H1 (cell line): ENCODE measurements at places on chromosomes 5 and 9.

DNA sequence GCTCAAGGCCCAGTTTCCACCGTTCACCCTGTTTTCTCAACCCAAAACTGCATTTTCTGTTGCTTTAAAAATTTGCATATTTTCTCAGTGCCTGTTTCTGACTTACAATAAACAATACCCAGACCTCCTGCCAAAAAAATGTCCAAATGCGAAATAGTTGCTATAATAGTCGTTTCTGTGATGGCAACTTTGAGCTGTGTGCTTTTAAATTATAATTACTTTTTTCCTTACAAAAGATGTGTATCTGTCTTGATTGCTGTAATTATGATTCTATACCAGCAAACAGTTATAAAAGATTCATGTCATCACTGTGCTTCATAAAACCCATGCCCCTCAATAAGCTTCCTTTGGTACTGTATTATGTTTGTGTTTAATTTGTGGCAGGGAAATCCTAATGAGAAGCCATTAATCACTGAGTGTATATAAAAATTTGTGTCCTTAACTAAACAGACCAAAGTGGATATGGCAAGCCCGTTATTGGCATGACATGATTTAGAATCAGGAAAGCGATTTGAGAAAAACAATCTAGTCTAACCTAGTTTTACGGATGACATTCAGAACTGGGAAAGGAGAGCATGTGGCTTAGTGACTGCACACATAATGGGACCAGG is 5.4 kb upstream of the SLC1A3 start:
- no peak for DNase-seq

- no peak for DNase-seq
Observed at GRCh38 chr5:86786955-86787354, 169.2 kb downstream of the COX7C start.

GRCh38 chr9:26524267-26524666 is 368.3 kb downstream of the CAAP1 start:
- DNase-seq = no peak

- DNase-seq = no peak
Observed at GRCh38 chr5:36723912-36724311, 117.5 kb downstream of the SLC1A3 start.

DNA sequence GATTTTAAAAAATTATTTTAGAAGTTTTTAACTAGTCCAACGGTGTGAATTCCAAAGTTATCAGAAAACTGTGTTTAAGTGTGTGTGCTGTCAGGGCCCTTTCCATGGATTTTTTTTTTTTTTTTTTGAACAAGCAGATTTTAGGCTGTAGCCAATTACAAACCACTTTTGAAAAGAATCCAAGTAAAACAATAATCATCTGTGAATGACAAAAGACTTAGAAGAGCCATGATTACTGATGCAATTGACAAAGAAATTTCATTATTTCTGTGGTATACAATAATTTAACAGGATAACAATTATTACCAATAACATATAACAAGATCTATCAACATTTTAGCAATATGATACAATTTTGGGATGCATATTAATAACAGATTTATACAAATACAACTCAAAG is 16.2 kb upstream of the PAIP1 start:
- DNase-seq = no peak

DNA sequence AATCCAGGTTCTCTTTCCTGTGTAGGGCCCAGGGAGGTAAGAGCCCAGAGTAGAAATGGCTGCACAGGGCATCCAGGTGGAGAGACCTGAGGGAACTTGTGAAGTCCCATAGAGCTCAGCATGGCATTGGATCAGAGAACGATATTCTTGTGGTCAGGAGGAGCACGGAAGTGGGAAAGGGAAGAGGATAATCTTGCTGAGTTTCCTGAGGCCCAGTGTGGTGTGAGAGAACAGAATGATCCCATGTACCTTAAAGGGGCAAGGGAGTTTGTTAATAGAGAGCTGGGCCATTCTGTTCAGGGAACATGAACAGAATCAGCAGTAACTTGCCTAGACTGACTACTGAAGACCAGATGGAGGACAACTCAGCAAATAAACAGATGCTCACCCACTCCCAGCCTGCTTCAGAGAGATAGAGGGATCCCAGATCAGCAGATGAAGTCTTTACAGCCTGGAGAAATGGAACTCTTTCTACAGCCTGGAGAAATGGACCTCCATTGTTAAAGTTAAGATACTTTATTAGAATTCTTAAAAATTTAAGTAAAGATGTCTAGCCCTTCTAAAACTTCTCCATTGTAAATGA is 119.7 kb upstream of the ELL2 start:
- DNase-seq = no peak

GRCh38 chr9:123933440-123934212 is 3.7 kb upstream of the DENND1A start:
- DNase-seq = no peak

- DNase-seq = no peak
Observed at GRCh38 chr5:107937204-107937603, 266.5 kb upstream of the EFNA5 start.

- DNase-seq = no peak
Observed at GRCh38 chr5:170716396-170716795, 67.1 kb upstream of the GABRP start.

DNA sequence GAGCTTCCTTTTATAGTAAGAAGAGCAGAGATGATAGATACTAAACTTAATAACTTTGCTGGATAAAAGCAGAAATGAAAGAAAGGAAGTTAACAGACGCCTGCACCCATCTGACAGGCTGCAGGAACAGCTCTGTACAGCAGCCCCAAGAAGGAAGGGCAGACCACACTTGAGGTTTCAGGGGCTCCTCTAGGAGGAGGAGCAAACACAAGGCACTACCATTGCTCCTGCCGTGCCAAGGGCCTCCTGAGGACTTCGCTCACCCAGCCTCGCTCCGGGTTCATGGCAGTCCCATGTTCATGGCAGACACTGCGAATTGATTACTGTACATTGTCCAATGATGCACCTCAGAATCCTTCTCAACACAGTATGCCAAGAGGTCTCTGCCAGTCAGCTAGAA is 85.1 kb downstream of the AMBP start:
- DNase-seq = no peak

DNA sequence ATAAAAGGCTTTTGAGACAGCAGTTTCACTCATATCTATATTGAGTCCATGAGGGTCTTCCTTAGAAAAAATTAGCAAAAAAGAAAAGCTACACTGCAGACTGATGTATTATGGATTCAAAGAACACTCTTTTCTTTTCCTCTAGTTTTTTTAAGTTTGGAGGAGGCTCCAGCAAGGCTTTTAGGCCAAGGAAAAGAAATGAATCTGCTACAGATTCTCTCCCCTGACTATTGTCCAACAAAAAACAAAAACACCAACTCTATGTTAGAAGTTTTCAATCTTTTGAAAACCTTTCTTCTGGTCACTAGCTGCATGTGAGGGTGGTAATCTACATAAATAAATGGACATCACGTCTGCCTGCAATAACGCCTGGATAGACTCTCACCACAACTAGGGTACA is 310.4 kb downstream of the ARL15 start:
- no peak for DNase-seq

GRCh38 chr9:125646217-125646616 is 60.8 kb downstream of the MAPKAP1 start:
- no peak for DNase-seq

DNA sequence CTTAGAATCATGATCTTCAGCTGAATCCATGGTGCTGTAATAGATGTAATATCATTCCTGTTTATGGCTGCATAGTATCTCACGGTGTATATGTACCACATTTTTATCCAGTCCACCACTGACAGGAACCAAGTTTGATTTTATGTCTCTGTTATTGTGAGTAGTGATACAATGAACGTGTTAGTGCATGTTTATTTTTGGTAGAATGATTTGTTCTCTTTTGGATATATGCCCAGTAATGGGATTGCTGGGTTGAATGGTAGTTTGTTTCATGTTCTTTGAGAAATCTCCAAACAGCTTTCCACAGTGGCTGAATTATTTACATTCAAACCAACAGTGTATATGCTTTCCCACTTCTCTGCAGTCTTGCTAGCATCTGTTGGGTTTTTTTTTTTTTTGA is 175.1 kb upstream of the CDH10 start:
- DNase-seq = no peak

DNA sequence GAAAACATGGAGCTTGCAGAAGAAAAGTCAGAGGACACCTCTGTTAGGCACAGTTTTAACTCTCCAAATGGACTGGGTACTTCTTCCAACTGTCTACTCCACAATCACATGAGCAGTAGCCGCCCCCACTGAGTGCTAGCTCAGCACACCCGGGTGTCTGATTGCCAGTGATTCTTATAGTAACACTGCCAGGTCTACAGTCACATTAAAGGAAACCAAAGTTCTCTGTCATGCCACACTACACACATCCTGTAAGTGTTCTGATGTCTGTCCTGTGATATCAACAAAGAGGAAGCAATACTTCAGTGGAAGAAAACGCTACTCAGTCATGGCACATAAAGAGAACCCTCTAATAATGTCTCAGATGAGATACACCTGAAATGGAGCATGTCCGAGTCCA is at the start of gene HAVCR2:
TSS of gene HAVCR2 (minus strand) at position 69 of the 400 bp plus-strand sequence. CDS start at position 8, 61 bp downstream.
- no peak for DNase-seq

- DNase-seq = no peak
Observed at GRCh38 chr9:811106-811531, 30.4 kb upstream of the DMRT1 start.

- DNase-seq = no peak
Observed at GRCh38 chr9:1599961-1600360, 415.2 kb upstream of the SMARCA2 start.

GRCh38 chr5:14032918-14033317 is 88.4 kb upstream of the DNAH5 start:
- no peak for DNase-seq

DNA sequence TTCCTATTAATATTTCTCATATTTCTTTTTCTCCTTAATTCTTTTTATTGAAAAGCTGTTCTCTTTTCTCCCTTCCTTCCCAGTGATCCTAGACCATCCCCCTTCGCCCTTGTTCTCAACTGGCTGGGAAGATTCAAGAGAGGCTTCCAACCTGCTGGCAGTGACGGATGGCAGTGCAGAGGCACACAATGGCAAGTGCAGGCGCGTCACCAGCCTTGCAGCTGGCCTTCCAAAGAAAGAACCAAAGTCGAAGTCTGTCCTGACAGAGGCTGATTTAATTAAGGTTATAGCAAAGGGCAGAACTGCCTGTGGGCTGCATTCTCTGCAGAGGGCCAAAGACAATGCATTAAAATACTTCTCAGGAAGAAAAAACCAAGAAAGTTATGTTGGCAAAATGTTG is 7.4 kb downstream of the CEMIP2 start:
- no peak for DNase-seq

GRCh38 chr9:93264338-93265125 is 80.6 kb downstream of the WNK2 start:
- no peak for DNase-seq

DNA sequence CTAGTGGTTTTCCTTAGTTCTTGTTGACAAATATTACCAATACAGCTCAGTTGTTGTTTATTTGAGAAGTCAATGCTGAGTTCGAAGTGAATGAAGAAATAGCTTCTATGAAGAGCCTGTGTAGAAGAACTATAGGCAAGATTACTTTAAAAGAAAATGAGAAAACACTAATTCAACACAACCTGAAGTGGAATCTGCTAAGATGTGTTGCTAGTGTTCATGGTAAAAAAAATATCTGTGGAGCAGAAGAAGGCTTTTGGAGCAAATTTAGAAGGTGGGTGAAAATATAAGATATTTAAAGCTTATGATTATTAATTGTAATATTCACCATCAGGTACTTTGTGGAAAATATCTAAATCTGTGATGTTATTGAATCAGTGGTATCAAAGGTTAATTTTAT is 2.5 kb upstream of the DOCK2 start:
- DNase-seq = no peak
